ENCODE measurements at places on chromosomes 12 and 14.

GRCh38 chr12:12779007-12779406, 6.5 kb upstream of the APOLD1 start:
- DNase-seq, result no peak

GRCh38 chr14:103868242-103868897, 21.0 kb upstream of the PPP1R13B start:
- no peak for DNase-seq

DNA sequence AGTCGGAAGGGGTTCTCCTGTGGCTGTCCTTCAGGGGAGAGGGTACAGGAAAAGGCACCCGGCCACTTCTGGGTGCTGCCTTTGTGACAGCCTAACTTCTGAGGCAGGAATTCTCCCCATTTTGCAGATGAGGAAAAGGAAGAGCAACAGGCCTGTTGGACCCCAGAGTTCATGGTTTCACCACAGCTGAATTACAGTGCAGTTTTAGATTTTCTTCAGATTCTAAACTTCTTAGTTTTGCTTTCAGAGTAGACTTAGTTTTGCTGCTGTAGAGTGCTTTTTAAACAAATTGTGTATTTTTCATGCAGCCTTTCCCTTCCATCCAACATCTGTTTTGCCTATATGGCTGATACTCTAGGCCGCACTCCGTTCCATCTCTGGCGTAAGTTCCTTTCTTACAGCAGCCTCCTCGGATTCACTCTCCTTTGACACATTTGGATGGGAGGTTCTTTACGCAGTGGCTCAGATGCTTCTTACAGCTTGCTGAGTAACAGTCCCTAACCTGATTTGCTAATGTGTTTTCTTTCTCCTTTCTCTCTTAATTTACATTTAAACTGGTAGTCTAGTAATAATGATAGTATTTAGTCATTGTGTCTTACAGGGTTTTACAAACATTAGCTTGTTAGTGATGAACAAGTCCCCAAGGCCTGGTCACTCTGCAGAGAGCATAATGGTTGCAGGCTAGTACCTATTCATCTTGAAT, 7.8 kb downstream of the TRAF3 start:
- no peak for DNase-seq

DNA sequence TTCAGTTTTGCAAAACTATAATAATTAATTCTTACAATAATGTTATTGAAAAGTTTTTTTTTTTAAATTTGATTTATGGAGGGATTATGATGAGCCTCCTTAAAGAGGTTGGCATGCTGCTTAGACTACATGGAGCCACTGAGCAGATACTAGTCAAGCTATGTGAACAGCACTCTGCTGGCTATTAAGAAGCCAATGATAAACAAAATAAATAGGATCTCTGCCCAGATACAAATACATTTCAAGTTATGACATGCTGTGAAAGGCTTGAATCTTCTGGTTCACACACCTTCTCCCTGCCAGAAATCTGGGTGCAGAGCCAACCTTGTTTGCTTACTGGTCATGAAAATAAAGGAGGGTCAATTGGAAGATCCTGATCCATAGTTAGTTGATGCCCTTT, 107.4 kb upstream of the NAV3 start:
- no peak for DNase-seq

- DNase-seq, result peak; percentile 52
These were observed 349.3 kb downstream of the CACNA1C start for GRCh38 chr12:2402073-2402579.

DNA sequence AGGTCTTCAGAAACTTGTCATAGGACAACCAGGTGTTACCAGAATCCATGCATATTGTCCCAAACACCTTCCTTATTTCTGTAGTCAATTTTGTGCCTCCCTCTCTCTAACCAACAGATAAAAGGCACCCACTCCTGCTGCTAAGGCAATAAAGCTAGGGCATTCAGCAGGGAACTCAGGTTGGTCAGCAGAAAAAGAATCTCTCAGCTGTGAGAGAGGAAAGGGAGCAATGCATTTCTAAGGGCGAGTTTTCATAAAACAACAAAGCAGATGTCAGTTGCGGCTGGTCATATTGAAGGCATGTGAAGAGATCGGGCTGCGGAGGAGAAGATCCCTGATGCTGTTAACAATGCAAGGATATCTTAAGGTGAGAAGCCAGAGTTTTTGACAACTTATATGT, 7.4 kb upstream of the POU6F1 start:
- no peak for DNase-seq

- DNase-seq, result no peak
These were observed 46.1 kb upstream of the OTOGL start for GRCh38 chr12:80053051-80053790.

DNA sequence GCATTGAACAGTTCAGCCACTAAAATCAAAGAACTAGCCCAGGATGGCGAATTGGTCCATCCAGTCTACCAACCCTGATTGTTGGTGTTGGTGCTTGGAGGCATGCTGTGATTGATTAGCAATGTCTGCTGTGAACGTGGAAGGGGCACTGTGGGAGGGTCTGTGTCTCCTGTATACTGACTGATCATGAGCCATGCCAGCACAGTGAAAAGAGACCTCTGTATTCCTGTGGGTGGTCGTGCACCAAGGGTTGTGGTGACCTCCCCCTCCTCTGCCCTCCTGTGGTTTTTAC, 63.0 kb upstream of the DLK1 start:
- DNase-seq, result no peak
